ENCODE measurements at places on chromosomes 2 and 18.

DNA sequence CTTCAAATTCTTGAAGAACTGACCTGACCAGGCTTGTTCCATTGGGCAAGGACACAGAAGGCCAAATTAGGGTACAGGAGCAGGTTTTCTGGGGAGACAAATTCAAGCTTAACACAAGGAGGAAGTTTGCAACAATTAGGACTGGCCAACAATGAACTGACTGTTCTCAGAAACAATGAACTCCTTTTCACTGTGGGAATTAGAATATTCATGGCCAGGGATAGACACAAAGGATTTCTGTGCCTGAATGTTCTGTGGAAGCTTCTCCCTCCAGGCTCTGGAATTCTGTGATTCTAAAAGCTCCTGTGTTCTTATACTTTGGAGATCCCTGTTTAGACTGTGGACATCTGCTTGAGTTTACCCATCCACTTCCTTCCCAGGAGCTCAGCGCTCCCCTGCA lies 15.2 kb downstream of the SMYD1 start:
- DNase-seq: no peak

GRCh38 chr18:27787547-27787946 lies 389.4 kb downstream of the CDH2 start:
- DNase-seq: no peak

DNA sequence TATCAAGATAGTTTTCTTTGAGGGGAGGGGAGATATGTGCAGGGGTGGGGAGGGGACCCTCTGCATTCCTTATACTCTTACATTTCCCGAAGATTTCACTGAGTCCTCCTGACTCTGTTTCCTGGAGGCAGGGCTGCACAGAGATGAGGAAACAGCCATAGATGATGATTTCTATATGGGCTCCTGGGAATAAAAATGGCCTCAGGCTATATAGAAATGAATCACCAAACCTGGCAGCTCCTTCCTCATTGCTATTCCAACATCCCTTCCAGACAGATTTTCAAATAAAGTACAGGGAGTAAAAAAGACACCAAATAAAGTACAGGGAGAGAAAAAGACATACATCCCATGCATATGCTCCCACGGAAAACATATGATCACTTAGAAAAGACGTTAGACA lies 474.8 kb upstream of the RAB6C start:
- DNase-seq: no peak

GRCh38 chr18:24396082-24396633 lies 1.5 kb downstream of the OSBPL1A start:
- no peak for DNase-seq

GRCh38 chr18:63288311-63288710 lies 31.3 kb downstream of the BCL2 start:
- DNase-seq: no peak

GRCh38 chr2:203732092-203732952 lies 25.9 kb downstream of the CD28 start:
- DNase-seq: no peak

- DNase-seq: no peak
Measured at GRCh38 chr18:31828613-31829012, 67.9 kb upstream of the SLC25A52 start.

- no peak for DNase-seq
Measured at GRCh38 chr2:69151931-69152330, 139.0 kb downstream of the ANTXR1 start.

DNA sequence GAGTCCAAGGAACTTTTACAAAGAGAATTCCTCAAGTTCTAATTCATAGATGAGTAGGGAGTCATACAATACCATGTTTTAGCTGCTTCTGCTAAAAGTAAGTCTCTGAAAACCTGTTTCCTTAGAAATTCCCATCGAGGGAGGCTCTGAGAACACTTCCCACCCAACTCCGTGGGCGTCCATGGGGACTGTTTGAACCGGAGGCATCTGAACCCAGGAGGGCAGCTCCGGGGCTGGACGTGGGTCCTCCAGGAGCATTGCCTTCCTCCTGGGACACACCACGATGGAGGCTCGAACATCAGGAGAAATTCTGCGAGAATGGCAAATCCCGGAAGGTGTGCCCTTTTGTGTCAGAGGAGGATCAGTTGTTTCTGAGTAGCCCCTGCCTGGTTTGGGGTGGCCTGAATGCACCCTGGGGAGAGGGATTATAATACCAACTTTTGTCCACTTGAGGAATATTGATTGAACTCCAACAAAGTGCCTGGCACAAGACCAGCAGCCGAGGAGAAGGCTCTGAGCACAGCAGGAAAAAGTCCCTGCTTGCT lies 327.5 kb upstream of the SALL3 start:
- DNase-seq: no peak

DNA sequence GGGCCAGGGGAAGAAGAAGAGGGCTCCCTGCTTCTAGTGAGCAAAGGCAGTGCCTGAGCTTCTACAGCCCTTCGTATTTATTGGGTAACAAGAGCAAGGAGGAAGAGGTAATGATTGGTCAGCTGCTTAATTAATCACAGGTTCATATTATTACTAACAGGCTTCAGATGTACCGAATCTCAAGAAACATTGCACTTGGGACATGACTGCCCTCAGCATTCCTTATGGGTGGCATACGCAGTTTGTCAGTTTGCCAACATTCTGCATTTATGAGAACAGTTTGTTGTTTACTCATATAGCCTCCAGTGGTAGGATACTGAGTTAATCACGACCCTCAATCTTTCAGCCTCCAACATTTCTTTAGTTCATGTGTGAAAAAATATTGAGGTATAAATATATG lies 84.5 kb downstream of the HIBCH start:
- no peak for DNase-seq

- peak; percentile 45 for DNase-seq
Measured at GRCh38 chr2:38274286-38275276, 102.5 kb downstream of the ATL2 start.

GRCh38 chr2:148173168-148173567 lies 152.3 kb downstream of the MBD5 start:
- DNase-seq: no peak

- DNase-seq: no peak
Measured at GRCh38 chr2:86036669-86037138, 69.0 kb downstream of the POLR1A start.

DNA sequence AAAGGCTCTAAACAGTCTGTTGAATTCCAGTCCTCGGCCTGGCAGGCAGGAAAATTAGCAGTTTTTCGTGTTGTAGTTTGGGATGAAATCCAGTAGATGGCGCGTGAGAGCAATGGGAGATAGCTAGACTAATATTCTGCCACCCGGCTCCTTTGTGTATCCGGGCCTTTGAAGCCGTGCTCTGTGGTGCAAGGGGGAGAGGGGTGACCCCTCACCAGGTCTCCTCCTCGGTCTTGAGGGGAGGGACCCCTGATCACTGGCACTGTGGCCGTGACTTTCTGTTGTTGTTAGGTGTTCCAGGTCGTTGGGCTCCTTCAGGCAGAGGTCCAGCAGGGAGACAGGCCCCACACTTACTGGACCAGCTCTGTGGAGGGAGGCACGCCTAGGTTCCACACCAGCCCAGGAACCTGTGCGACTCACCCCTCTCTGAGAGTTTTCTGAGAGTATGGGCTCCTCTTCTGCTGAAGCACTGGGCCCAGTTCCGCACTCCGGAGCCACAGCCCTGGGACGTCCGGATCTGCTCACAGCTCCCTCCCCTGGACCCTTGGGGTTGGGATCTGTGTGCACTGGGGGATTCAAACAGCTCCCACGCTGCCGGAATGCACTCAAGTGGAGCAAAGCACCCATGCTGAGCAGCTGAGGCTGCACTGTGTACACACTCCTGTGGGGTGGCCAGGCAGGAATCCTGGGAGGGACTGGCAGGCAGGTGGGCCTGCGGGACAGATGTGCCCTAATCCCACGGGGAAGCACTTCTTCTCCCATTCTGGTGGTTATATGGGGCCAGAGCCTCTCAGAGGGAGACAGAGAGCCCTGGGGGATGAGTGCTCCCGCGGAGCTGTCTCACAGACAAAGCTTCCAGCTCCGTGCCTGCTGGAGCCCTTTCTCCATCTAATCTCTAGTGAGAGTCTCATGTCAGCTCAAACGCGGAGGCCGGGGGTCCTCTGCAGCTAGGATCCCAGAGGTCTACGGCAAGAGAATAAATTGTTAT lies 8.8 kb downstream of the GKN2 start:
- peak; percentile 40 for DNase-seq

DNA sequence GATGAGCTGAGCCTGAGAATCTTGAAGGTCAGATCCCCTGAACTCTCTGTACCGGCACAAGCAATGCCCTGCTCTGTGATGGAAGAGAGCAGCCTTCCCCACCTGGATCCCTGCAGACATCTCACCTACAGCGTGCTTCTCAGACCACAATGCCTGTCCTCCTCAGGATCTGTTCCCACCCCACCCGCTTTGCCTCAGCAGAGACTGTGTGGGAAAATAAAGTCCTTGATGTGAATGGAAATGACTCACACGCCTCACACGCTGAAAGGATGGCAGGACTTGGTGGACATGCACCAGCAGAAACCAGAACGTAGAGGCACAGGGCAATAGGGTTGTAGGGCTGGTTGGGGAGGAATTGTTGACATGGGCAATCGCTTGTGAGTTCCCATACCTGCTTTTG lies 117.9 kb upstream of the POU3F3 start:
- no peak for DNase-seq

DNA sequence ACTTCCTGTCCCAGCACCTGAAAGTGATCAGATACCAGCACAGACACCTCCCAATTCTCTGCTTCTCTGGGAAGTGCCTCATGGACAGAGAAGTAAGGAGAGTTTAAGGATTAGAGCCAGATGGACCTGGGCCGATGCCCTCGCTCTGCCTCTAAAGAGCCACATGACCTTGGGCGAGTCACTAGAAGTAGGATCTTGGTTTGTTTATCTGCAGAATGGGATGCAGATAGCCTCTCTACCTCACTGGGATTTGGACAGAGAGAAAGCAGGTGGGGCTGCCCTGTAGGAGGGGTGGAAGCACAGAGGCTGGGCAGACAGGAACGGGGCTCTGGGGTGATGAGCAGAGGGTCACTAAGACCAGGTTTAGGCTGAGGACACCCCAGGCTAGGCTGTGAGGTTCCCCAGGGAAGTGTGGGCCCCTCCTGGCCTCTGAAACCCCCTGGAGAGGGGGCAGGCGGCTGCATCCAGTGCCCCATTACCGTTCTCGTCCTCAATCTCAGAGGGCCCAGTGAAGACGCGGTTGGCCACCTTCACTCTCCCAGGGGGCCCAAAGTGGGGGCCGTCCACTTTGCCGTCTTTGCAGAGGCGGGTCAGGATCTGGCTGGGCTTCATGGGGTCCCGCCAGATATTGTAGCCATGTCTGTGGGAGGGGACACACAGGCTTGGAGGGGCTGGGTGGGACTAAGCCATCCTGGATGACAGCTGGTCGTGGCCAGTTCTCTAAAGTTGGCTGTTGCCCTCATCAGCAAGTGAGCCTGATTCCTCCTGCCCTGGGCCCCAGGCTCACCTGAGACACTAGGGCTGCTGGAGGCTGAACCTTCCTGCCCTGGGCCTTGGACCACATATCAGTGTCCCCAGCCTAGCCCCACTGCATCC lies 13.3 kb downstream of the OTOF start:
- no peak for DNase-seq

DNA sequence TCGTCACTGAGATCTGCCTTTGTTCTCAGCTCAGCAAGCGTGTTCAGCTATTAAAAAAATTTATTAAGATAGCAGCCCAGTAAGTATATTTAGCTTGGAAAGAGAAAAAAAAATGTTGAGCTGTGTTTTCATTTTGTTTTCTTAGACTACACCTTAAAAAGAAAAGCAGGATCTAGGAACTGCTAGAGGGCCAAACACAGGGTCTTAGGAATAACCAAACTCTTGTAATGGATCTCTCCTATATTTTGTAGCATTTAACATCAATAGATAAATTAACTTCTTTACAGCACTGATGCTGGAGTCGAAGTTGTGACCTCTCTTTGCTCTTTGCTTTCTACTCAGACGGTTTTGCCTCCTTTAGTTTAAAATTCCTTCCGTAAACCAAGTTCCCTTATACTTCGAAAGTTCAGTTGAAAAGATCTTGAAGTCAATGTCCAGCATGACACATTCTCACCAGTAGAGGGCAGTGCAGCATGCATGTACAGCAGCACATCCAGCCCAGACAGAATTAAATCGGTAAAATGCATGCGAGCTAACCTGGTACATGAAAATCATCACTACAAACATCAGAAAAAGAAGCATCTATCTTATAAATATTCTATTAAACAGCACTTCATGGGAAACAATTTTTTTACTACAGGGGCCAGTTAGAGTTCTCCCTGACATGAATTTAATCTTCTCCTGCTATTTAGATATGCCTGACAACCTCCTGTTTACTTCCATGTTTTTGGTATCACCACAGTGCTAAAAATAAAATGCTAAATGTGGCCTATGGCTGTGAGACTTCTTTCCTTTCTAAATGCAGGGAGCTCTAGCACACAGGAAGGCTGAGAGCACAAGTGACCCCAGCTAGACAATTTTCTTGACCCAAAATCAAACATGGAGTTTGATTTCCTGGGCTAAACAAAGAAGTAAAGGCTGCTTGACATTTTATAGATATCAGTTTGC lies 48.2 kb upstream of the MAP3K20 start:
- peak; percentile 77 for DNase-seq

- no peak for DNase-seq
Measured at GRCh38 chr18:293536-293935, 25.7 kb upstream of the THOC1 start.

GRCh38 chr2:101842471-101842870 lies 145.0 kb downstream of the MAP4K4 start:
- DNase-seq: no peak

DNA sequence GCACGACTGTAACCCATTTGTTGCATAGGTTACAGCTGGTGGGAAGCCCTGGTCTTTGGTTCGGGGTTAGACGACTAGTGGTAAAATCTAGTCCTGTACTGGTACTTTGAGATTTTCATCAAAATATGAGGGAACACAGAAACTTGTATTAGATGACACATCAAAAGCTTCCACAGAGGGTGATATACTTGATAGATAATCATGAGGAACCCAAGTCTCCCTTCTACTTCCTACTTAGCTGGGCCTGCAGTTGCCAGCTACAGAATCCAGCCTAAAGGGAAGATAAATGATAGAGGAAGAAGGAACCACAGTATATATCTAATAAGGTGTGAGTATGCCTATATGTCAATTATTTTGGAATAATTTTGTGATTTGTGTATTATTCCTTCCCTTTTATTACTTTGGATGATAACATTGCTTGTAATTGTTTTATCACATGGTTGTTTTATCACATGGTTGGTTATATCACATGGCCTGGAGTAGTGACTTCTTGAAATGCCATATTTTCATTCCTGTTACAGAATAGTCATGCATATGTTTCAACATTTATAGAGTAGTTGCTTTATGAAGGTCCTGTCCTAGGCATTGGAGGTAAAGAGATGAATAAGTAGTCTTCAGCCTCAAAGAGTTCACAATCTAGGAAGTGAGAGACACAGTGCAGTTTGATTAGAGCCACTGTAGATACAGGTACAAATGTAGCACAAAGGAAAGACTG lies 2.9 kb downstream of the AGPS start:
- no peak for DNase-seq

GRCh38 chr2:132910432-132910831 lies 240.4 kb upstream of the LYPD1 start:
- DNase-seq: no peak

DNA sequence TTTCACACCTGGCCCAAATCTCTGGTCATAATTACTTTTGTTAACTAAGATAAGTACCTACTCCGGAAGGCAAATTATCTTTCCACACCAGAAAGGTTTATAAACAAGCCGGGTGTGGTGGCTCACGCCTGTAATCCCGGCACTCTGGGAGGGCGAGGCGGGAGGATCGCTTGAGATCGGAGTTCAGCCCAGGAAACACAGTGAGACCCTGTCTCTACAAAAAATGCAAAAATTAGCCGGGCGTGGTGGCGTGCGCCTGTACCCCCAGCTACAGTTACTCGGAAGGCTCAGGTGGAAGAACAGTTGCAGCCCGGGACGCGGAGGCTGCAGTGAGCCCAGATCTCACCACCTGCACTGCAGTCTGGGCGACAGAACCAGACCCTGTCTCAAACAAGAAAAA lies 2.1 kb downstream of the PUM2 start:
- no peak for DNase-seq
